Retinal pigment epithelial cell (primary cell): ENCODE measurements at places on chromosomes 1 and 21.
A peak's percentile ranks its signal among the peaks of the same experiment; 100 is the strongest.

GRCh38 chr1:26949266-26949925 is 10.9 kb downstream of the KDF1 start:
- DNase-seq: no peak

GRCh38 chr1:181073638-181074037 is 14.9 kb upstream of the IER5 start:
- DNase-seq: peak; percentile 80

GRCh38 chr1:59682396-59683080 is 132.2 kb upstream of the HOOK1 start:
- DNase-seq: no peak

- no peak for DNase-seq
Measured at GRCh38 chr1:30258876-30259275, 464.5 kb downstream of the MATN1 start.

DNA sequence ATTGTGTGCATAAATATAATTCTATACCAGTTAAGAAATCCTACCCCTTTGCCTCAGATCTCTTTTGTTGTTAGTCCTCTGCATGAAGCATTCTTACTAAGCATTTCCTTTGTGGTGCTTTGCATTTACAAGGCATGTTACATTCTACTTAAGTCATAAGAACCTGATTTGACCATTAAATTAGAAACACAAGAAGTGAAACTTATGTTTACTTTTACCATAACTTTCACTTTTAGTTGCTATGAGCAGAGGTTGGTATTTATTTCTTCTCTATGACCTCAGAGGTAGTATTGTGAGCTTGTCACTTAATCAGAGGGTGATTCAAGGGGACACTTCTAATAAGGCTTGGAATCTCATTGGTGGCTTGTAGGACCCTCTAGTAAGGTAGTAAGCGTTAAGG is 9.0 kb downstream of the FAM20B start:
- DNase-seq: no peak

GRCh38 chr1:157951230-157951629 is 42.2 kb upstream of the KIRREL1 start:
- DNase-seq: no peak

GRCh38 chr1:104648269-104648691 is 898.6 kb downstream of the AMY1C start:
- DNase-seq: peak; percentile 30

DNA sequence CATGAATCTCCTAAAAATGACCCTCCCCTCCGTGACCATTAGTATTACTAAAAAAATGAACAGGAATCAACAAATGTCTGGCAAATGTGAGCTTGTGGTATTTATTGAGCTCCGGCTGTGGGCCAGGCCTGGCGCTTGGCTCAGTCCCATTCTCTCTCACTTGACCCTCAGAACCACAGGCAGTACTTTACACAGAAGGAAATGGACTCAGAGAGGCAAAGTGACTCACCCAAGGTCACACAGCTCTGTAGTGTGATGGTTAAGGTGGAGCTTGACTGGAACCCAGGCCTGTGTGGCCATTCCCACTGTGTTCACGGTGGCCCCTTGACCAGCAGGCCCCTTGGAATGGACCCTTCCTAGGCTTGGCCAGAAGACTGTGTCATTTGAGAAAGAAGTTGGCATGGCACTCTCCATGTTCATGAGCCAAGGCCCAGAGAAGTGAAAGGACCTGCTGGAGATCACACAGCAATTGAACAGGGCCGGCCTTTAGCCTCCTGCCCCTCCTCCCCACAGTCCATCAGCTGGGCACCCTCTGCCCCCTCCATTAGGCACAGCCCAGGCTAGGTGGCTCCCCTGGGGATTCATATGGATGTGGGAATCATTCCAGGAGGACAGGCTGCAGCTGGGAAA is 32.1 kb downstream of the FAM151A start:
- DNase-seq: no peak

DNA sequence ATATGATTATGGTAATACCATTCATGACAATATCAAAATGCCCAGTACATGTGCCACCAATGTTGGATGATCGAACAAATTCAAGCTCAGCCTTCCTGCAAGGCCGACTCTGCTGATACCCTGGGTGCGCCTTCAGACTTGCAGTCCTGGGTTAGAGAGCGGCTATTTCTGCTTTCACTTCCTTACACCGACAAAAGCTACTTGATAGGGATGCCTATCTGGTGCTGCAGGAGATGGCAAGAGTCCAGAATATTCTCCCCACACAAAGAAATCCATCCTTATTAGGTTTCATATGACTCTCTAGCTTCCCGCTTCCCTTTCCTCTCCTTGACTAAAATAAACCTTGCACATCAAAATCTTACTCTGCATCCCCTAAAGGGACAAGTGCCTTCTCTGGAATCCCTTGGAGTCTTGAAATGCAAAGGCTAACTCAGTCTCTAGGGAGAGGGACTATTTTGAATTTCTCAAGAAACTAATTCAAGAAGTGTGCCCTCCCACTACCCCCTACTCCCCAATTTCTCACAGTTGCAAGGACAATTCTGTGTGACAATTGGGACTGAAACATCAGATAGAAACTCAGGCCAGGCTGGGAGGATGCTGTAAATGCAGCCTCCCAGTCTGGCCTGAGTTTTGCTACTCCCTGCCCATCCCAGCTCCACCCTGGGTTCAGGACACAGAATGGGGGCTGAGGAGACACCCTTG is 103.1 kb upstream of the USP24 start:
- no peak for DNase-seq

DNA sequence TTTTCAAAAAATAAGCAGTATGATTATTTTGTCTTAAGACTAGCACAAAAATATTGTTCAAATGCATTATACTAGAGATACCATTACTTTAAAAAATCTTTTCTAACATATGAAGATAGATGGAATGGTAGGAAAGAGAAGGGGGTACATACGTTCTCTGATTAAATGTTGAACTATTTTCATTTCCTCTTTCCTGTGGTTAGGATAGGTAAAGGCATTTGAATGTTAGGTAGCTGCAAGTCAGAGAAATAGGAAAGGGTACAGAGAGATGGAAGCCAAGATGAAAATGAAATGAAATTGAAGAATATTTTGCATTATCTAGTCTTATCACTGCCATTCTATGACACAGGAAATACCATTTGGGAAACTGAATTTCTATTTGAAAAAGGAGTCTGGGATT is 28.3 kb downstream of the TLCD4 start:
- no peak for DNase-seq

GRCh38 chr1:36855699-36856494 is 178.4 kb downstream of the GRIK3 start:
- DNase-seq: no peak
